Smooth muscle cell of the brain vasculature (primary cell): ENCODE measurements at places on chromosomes 4 and X.

DNA sequence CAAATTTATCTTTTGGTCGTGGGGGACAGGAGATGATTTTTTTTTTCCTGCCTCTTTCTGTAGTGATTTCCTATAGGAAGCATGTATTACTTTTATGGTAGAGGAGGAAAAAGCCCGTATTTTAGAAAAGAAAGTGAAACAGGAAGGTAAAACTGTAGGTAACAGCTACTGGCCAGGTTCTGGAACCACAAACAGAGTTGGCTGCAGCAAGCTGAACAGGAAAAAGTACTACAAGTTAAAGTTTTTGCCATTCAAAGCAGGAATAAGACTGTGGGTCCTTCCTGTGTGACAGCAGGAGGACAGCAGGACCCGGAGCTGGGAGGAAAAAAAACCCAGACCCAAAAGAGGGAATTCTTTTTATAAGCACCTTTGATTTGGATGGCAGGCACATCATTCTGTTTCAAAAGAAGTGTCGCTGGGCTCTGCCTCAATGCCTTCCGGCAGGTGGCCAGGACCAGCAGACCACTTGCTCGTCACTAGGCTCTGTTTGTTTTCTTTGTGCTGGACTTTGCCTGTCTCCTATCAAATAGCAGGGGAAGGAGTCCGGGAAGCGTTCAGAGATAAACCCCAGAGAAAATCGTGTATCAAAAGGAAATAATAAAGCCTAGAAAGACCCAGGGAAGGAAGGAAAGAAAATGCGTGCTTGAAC, 277.9 kb downstream of the ADGRA3 start:
- no peak for DNase-seq

DNA sequence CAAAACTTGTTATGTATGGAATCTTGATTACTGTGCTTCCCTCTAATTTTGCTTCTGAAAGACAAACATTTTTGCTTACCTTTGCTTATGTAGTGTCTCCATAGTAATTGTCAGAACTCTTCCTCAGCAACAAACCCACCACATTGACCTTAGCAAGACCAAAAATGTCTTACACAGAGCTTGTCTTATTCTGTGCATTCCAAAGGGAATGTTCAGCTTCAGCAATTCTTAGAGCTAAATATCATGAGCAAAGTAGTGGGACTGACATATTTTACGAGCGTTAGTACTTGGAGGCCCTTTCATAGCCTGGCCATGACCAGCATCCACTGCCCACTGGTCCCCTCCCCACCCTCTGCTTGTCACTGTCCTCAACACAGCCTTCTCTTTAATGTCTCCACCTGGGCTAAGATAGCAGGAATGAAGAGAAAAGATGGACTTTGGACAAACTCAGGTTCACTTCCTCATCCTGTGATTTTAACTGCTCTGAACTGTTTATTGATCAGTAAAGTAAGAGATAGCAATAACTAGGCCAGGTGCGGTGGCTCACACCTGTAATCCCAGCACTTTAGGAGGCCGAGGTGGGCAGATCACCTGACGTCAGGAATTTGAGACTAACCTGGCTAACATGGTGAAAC, 15.5 kb upstream of the SH3D19 start:
- no peak for DNase-seq

- no peak for DNase-seq
These were observed 9.8 kb downstream of the LAMP2 start for GRCh38 chrX:120459309-120459708.

- no peak for DNase-seq
These were observed 2.7 kb upstream of the PDGFC start for GRCh38 chr4:156974264-156974663.

DNA sequence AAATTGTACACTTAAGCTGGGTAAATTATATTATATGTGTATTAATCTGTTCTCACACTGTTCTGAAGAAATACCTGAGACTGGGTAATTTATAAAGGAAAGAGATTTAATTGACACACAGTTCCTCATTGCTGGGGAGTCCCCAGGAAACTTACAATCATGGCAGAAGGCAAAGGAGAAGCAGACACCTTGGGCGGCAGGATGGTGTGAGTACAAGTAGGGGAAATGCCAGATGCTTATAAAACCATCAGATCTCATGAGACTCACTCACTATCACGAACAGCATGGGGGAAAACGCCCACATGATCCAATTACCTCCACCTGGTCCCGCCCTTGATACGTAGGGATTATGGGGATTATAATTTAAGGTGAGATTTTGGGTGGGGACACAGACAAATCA, 34.9 kb downstream of the PDE5A start:
- no peak for DNase-seq

DNA sequence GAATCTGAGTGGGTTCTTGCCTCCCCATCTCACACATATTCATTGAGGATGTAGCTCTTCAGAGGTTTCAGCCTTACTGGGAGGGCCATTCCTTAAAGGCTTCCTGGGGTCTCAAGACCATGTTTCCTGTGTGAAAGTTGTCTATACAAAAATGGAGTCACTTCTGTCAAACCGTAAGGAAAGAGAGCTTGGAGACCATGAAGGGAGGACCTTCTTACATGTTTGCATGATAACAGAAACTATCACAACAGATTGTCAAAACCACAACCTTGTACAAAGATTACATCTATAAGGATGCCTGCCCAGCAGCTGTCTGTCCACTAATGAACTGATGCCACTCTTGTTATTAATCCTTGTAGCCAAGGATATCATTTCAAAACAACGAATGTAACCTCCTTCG, 139.3 kb downstream of the PDE5A start:
- no peak for DNase-seq

DNA sequence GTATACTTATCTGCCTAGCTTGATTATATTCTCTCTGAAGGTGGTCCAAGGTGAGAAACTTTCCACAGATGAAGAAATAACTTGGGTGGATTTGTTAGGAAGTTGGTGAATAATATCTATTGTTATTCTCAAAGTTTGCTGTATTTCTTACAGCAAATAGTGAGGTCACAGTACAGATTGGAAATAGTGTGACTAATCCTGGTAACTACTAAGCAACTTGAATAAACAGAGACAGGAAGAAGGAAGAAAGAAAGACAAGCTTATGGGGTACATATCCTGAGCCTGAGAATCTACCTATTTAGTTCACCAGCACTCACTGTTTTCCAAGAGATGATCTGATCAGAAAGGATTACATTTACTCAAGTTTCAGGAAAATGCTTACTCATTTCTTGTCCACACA, 1416.1 kb downstream of the RPA4 start:
- no peak for DNase-seq

GRCh38 chr4:39565878-39566600, 38.8 kb upstream of the UGDH start:
- DNase-seq = no peak
